ENCODE measurements at places on chromosomes 12 and 14. TPM values are rescaled to one million over a fixed set of nuclear protein-coding genes. Genes with fewer than 3 reads are reported as not detected.

Gene OR4E2
- not detected for total RNA-seq

Gene ZC3H14
- 63.6 TPM for total RNA-seq

Gene SPX
- not detected for total RNA-seq

Gene HSPB8
- 10.0 TPM for total RNA-seq

Gene SLC25A47
- not detected for total RNA-seq

Gene POTEG
- not detected for total RNA-seq

Gene NPFF
- not detected for total RNA-seq

Gene SLC7A8
- 48.1 TPM for total RNA-seq

Gene SLC22A17
- total RNA-seq: 19.0 TPM

Gene CYP27B1
- total RNA-seq: 1.7 TPM
